ENCODE measurements at places on chromosomes 7 and 10.

DNA sequence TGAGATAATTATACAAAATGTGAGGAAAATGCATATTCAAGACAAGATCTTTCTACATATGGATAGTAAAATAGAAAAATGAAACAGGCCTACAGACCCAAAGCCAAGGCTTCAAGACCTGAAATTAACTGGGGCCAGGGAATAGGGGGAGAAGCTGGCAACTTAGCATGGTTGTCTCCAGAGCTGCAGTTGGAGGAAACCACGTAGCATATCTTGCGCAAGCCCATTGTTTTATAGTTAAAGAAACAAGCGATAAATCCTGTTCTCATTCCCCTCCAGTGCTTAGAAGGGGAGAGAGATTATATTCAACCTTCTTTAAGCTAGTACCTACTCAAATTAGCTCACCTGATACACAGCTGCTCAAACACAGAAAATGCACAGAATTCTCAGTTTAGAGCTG is 197.1 kb downstream of the SORCS1 start:
- no peak for DNase-seq

DNA sequence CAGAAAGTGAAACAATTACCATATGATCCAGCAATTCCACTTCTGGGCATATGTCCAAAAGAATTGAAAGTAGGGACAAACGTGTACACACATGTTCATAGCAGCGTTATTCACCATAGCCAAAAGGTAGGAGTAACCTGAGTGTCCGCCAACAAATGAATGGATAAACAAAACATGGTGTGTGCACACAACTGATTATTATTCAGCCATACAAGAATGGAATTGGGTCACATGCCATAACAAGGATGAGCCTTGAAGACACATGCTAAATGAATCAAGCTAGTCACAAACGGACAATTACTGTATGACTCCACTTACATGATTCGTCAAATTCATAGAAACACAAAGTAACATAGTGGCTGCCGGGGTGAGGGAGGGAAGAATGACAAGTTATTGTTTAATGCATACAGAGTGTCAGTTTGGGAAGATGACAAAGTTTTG is 4.1 kb upstream of the OIT3 start:
- no peak for DNase-seq

DNA sequence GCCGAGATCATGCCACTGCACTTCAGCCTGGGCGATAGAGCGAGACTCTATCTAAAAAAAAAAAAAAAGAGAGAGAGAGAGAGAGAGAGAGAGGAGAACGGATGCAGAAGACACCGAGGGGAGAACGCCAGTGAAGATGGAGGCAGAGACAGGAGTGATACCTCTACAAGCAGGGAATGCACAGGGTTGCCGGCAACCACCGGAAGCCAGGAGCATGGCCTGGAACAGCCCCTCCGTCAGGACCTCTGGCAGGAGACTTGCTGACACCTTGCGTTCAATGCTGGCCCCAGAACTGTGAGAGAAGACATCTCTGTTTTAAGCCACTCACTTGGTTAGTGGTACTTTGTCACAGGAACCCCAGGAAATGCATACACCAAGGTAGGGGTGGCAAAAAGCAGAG is 38.1 kb upstream of the DUSP5 start:
- DNase-seq, result no peak

- no peak for DNase-seq
Observed at GRCh38 chr7:105015390-105015965, 1.5 kb downstream of the KMT2E start.

GRCh38 chr7:142111499-142111898 is at the start of gene MGAM2:
TSS of gene MGAM2 (plus strand) at chr7:142111718. CDS start at chr7:142116874, 5,156 bp downstream.
- no peak for DNase-seq

- DNase-seq, result no peak
Observed at GRCh38 chr7:45035893-45036292, 35.9 kb downstream of the CCM2 start.

All from activated T-helper 1 cell treated with anti-CD3 and anti-CD28 coated beads, Interleukin-12 subunit alpha, Interleukin-12 subunit beta, Interleukin-2, Interleukin-4 antibody, amounts not matched to agents 30 ng/mL and 10 ng/mL and 1 ng/mL, durations not matched to agents 14 hours and 24 hours and 36 hours (primary cell).